ENCODE measurements at places on chromosomes 12 and 14. TPM values are rescaled to one million over a fixed set of nuclear protein-coding genes. Genes with fewer than 3 reads are reported as not detected.

Gene C14orf180
- total RNA-seq = not detected

Gene FOXA1
- 0.07 TPM for total RNA-seq

Gene DNAI7
- not detected for total RNA-seq

Gene MGAT2
- total RNA-seq = 48.5 TPM

Gene CLEC4C
- not detected for total RNA-seq

Gene KCTD10
- total RNA-seq = 47.5 TPM

Gene DDN
- total RNA-seq = 1.5 TPM

Gene IRF2BPL
- 32.8 TPM for total RNA-seq

Gene CLEC4A
- 1.5 TPM for total RNA-seq

Gene SMCO2
- 1.1 TPM for total RNA-seq

Gene AHNAK2
- 0.02 TPM for total RNA-seq

Gene SNAPC1
- total RNA-seq = 12.3 TPM

Gene KRT6C
- total RNA-seq = not detected

Gene GALNT16
- not detected for total RNA-seq

Gene FAM222A
- total RNA-seq = 1.3 TPM

Gene VDR
- total RNA-seq = 267 TPM

Gene HRK
- total RNA-seq = not detected

Gene SCNN1A
- total RNA-seq = not detected

Gene GSKIP
- 19.3 TPM for total RNA-seq

Gene HIGD1C
- not detected for total RNA-seq

Gene TROAP
- total RNA-seq = 49.9 TPM

Gene CCDC175
- total RNA-seq = not detected

Gene TDRD9
- total RNA-seq = 0.19 TPM

Gene MDM1
- total RNA-seq = 23.2 TPM

Gene GDF3
- total RNA-seq = not detected

Gene FAR2
- 5.2 TPM for total RNA-seq

Gene MTRFR
- 30.3 TPM for total RNA-seq

Gene HOXC12
- total RNA-seq = not detected

Gene CACNA1C
- 0.07 TPM for total RNA-seq

Gene KRT2
- not detected for total RNA-seq

Gene CLEC9A
- total RNA-seq = not detected

Gene TAS2R46
- total RNA-seq = 1.3 TPM

Gene ZC2HC1C
- 1.6 TPM for total RNA-seq

Gene KERA
- not detected for total RNA-seq

Gene GPD1
- total RNA-seq = 0.62 TPM

Gene GPHB5
- not detected for total RNA-seq

Gene PGF
- total RNA-seq = 0.24 TPM

Gene KRT77
- total RNA-seq = not detected

Gene NRL
- 1.2 TPM for total RNA-seq

Gene ADAMTS20
- total RNA-seq = not detected

Gene IL31
- total RNA-seq = 2.5 TPM

Gene IL23A
- total RNA-seq = 36.9 TPM

Gene MFAP5
- total RNA-seq = not detected

Gene TESPA1
- total RNA-seq = 168 TPM

Gene KCNA5
- total RNA-seq = not detected

Gene SALL2
- total RNA-seq = 1.6 TPM

Gene ANKRD9
- 14.6 TPM for total RNA-seq

Gene HVCN1
- 17.9 TPM for total RNA-seq

Gene GLT1D1
- 2.2 TPM for total RNA-seq

Gene BDKRB2
- total RNA-seq = not detected

Gene ATP5F1B
- total RNA-seq = 771 TPM

Gene ANG
- total RNA-seq = not detected

Gene PALS1
- total RNA-seq = 5.3 TPM

Gene ACOT2
- total RNA-seq = 6.4 TPM

Gene CLEC6A
- total RNA-seq = not detected

Gene PIWIL1
- total RNA-seq = not detected

Data from activated CD4-positive, alpha-beta T cell treated with anti-CD3 and anti-CD28 coated beads, Interleukin-2, amount 10 ng/mL, durations not matched to agents 24 days and 14 days (primary cell).